ENCODE measurements at places on chromosomes 1 and 21. TPM values are rescaled to one million over a fixed set of nuclear protein-coding genes. Genes with fewer than 3 reads are reported as not detected.

Gene CD244
- 0.36 TPM for polyA plus RNA-seq

- DNase-seq, result no peak
Observed at GRCh38 chr1:244096066-244096610, 45.1 kb downstream of the ZBTB18 start.

Gene PRDX1
- 301 TPM for polyA plus RNA-seq

DNA sequence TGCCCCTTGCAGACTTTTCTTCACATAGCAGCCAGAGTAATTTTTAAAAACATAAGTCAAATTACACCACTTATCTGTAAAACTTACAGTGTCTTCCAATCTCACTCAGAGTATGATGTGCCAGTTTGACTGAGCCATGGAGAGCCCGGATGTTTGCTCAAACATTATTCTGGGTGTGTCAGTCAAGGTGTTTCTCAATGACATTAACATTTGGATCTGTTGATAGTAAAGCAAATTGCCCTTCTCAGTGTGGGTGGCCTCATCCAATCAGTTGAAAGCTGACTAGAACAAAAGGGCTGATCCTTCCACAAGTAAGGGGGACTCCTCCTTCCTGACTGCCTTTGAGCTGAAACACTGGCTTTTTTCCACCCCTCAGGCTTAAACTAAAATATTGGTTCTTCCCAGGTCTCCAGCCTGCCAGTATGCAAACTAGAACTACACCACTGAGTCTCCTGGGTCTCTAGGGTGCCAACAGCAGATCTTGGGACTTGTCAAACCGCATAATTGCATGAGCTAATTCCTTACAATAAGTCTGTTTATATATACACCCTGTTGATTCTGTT lies 157.9 kb upstream of the CTTNBP2NL start:
- DNase-seq, result no peak

Gene SLFNL1
- polyA plus RNA-seq, result 0.97 TPM

Gene GFI1
- polyA plus RNA-seq, result 0.26 TPM

Gene LGR6
- polyA plus RNA-seq, result 1.0 TPM

Gene MAST2
- 47.6 TPM for polyA plus RNA-seq

DNA sequence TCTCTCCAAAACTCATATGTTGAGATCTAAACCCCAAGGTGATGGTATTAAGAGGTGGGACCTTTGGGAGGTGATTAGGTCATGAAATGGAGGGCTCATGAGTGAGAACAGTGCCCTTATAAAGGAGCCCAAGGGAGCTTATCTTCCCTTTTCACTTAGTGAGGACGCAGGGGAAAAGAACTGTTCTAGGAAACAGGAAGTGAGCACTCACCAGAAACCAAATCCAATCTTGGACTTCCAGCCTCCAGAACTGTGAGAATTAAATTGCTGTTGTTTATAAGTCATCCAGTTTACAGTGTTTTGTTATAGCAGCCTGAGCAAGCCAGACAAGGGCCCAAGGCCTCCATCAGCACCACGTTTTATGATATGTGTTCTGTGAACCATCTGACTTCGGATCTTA lies 60.3 kb upstream of the LRRC8D start:
- DNase-seq, result no peak

DNA sequence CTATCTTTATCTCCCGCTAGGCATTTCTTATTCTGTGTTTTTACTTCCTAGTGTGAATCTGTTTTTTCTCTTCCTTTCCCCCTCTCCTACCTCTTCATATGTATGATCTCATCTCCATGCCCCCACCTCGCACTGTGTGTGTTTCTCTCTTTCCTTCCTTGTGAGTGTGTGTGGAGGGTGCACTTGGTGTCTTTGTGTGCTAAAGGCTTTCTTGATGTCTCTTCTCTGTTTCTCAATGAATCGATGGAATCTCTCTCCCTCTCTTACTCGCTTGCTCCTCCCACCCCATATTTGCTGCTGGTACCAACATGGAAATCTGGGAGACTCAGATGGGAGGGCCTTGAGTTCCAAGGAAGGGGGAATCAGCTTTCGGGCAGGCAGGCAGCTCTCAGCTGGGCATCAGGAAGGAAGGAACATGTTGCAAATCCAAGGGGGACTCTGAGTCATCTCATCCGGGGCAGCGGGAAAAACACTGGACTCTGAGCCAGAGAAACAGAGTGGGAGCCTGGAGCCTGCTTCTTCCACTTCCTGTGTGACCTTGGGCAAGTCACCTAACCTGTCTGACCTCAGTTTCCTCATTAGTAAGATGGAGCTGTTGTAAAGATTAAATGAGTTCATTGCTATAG lies 147.5 kb downstream of the PTPRU start:
- no peak for DNase-seq
